ENCODE measurements at places on chromosomes 3 and 15. TPM values are rescaled to one million over a fixed set of nuclear protein-coding genes. Genes with fewer than 3 reads are reported as not detected.

DNA sequence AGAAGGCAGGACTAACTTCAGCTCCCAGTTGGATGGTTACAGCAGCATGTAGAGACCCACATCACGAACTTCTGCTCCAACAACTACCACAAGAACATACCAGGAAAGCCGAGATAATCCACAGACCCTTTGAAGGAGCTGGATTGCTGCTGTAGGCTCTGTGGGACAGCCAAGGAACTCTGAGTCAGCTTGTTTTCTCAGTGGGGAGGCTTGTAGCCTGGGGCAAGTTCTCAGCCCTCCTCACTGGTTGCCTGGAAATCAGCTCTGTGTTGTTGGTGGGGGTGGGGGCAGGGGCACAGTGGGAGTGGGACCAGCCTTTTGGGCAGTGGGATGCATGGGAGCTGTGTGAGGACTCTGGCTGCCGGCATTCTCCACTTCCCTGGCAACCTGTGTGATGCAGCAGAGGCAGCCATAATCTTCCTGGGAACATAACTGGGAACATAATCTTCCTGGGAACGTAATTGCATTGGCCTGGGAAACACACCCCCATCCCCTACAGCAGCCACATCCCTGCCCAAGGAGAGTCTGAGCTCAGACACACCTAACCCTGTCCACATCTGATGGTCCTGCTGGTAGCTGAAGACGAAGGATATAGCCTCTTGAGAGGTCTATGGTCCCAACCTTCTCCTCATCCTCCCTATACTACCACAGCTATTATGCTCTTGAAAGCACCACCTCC lies 153.1 kb downstream of the PEAK1 start:
- no peaks in the 10 kb centered on the region for H3K36me3 ChIP-seq
- H3K27ac ChIP-seq, result no peak overlapping the region
- H3K4me3 ChIP-seq, result no peak overlapping the region
- no peaks in the 10 kb centered on the region for H3K4me1 ChIP-seq
- H3K27me3 ChIP-seq, result no peaks in the 10 kb centered on the region
- DNase-seq, result no peak

- DNase-seq, result no peak
- no peaks in the 10 kb centered on the region for H3K4me1 ChIP-seq
- no peak overlapping the region for H3K27ac ChIP-seq
- no peaks in the 10 kb centered on the region for H3K36me3 ChIP-seq
- no peaks in the 10 kb centered on the region for H3K27me3 ChIP-seq
- no peak overlapping the region for H3K4me3 ChIP-seq
Observed at GRCh38 chr3:108407886-108408285, 102.5 kb downstream of the MYH15 start.

DNA sequence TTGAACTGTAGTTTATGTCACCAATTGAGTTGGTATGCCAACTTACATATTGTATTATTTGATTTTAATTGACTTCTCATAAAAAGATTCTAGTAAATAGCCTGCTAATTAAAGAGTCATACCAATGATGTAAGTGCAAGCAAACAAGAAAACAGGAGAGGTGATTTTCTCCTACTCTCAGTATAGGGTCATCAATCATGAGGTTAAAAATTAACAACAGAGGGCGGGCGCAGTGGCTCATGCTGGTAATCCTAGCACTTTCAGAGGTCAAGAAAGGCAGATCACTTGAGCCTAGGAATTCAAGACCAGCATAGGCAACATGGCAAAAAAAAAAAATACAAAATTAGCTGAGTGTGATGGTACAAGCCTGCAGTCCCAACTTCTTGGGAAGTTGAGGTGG lies 108.7 kb downstream of the MYO9A start:
- H3K36me3 ChIP-seq, result peaks cover 16% of the 10 kb centered on the region
- H3K4me3 ChIP-seq, result no peak overlapping the region
- no peaks in the 10 kb centered on the region for H3K27me3 ChIP-seq
- H3K27ac ChIP-seq, result peak overlapping the region; percentile 39
- DNase-seq, result peak; percentile 64

DNA sequence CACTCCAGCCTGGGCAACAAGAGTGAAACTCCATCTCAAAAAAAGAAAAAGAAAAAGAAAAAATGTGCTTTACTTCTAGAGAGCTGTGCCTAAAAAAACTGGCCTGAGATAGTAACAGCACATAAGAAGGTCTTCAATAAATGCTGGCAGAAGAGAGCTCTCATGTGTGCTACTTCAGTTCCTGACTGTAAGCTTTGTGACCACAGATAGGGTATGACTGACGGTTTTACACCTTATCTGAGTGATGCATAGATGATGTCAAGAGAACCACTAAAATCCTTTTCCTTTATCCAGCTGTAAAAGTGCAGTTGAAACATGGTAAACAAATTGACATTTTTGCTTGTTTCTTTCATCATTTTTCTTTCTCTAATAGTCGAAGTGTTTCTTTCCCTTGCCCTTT lies 127.9 kb downstream of the C3orf70 start:
- H3K27me3 ChIP-seq, result no peaks in the 10 kb centered on the region
- H3K27ac ChIP-seq, result no peak overlapping the region

The GHSR gene
- polyA plus RNA-seq, result not detected

The STRIT1 gene
- 1.8 TPM for polyA plus RNA-seq

The DAZL gene
- not detected for polyA plus RNA-seq

DNA sequence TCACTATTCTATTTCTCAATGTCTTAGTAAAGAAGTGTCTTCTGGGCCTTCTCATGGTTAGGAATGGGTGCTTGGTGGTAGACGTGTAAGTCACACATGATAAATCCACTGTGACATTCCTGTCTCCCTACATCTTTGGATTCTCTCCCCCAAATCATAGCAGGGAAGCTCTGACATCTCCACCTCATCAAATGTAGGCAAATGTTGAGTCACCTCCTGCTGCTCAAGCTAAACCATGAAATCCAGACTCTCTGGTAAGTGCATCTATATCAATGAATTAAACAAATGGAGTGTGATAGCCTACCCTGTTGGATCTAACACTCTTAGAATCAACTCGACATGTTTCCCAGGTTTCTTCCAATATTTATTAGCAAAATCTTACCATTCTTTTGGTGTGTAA lies 42.8 kb upstream of the RPL35A start:
- no peak overlapping the region for H3K4me3 ChIP-seq
- no peak overlapping the region for H3K27ac ChIP-seq
- DNase-seq, result no peak
- H3K36me3 ChIP-seq, result no peaks in the 10 kb centered on the region
- no peaks in the 10 kb centered on the region for H3K4me1 ChIP-seq
- no peaks in the 10 kb centered on the region for H3K27me3 ChIP-seq

The CCR4 gene
- polyA plus RNA-seq, result not detected

DNA sequence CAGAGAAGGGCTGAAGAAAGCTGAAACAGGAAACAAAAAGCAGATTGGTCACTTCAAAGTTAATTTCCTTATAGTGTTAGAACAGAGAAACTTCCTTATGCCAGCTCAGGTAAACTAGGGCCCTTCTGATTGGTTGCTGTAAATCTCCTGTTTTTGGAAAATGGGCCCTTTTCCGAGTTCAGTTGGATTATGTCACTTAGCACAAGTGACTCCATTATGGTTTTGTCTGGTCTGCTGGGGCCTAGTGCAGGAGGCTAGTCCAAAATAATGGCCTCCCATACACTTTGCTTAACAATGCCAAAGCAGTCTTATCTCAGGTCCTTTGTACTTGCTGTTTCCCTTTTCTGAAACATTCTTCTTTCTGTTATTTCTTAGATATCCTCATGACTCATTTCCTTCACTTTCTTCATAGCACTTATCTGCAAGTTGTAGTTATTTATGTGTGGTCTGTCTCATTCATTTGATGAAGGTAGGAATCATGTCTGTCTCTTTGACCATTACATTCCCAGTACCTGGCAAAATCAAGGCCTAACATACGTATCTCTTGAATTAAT lies 7.7 kb upstream of the DCP1A start:
- no peak overlapping the region for H3K27ac ChIP-seq
- DNase-seq, result no peak
- H3K4me1 ChIP-seq, result no peaks in the 10 kb centered on the region
- H3K4me3 ChIP-seq, result no peak overlapping the region
- H3K36me3 ChIP-seq, result no peaks in the 10 kb centered on the region
- H3K27me3 ChIP-seq, result no peaks in the 10 kb centered on the region

- H3K4me1 ChIP-seq, result no peaks in the 10 kb centered on the region
- DNase-seq, result no peak
- no peaks in the 10 kb centered on the region for H3K36me3 ChIP-seq
- no peaks in the 10 kb centered on the region for H3K27me3 ChIP-seq
Observed at GRCh38 chr3:115187149-115187757, 40.2 kb upstream of the ZBTB20 start.

The ECE2 gene
- not detected for polyA plus RNA-seq

DNA sequence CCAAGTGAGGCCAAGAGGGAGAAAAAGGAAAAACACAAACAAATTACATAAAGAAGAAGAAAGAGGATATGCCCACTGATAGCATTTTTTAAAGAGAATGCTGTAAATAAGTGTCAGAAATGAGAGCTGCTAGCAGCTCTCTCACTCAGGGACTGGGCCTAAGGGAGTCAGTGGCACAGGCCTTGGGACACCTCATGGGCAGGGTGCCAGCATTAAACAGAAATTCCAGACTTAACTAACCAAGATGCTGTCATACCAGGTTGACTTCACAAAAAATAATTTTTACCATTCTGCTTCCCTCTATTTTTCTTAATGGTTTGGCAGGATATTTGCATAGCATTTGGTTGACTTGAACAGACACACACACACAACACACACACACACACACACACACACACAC lies 92.3 kb upstream of the ADAMTSL3 start:
- no peak overlapping the region for H3K27ac ChIP-seq
- DNase-seq, result no peak
- no peaks in the 10 kb centered on the region for H3K4me1 ChIP-seq
- no peak overlapping the region for H3K4me3 ChIP-seq
- H3K27me3 ChIP-seq, result no peaks in the 10 kb centered on the region

The FRMD4B gene
- polyA plus RNA-seq, result 11.8 TPM

- DNase-seq, result no peak
- H3K27me3 ChIP-seq, result no peaks in the 10 kb centered on the region
- H3K36me3 ChIP-seq, result no peaks in the 10 kb centered on the region
- no peak overlapping the region for H3K4me3 ChIP-seq
Observed at GRCh38 chr15:42143356-42143755, 13.1 kb downstream of the PLA2G4F start.

The ATP13A3 gene
- polyA plus RNA-seq, result 15.3 TPM

DNA sequence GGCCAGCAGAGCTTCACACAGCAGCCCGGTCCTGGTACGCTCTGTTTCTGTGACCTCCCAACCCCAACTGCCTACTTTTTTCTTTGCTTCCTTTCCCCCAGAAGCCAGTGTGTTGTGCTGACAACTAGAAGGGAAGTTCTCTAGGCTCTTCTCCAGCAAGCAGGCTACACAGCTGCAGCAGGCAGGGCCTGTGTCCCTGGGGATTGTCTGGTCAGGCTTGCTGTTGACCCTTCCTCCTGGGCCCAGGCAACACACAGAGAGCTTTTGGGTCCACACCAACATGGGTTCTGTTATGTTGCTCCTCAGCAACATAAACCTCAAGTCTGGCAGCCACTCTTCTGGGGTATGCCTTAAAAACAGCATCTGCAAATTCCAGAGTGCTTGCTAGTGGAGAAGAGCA lies 36.2 kb upstream of the TSPAN3 start:
- H3K27ac ChIP-seq, result no peak overlapping the region
- no peak overlapping the region for H3K4me3 ChIP-seq
- DNase-seq, result peak; percentile 57
- peaks cover 3% of the 10 kb centered on the region for H3K36me3 ChIP-seq
- peaks cover 10% of the 10 kb centered on the region for H3K4me1 ChIP-seq

The GPR62 gene
- polyA plus RNA-seq, result 0.41 TPM

DNA sequence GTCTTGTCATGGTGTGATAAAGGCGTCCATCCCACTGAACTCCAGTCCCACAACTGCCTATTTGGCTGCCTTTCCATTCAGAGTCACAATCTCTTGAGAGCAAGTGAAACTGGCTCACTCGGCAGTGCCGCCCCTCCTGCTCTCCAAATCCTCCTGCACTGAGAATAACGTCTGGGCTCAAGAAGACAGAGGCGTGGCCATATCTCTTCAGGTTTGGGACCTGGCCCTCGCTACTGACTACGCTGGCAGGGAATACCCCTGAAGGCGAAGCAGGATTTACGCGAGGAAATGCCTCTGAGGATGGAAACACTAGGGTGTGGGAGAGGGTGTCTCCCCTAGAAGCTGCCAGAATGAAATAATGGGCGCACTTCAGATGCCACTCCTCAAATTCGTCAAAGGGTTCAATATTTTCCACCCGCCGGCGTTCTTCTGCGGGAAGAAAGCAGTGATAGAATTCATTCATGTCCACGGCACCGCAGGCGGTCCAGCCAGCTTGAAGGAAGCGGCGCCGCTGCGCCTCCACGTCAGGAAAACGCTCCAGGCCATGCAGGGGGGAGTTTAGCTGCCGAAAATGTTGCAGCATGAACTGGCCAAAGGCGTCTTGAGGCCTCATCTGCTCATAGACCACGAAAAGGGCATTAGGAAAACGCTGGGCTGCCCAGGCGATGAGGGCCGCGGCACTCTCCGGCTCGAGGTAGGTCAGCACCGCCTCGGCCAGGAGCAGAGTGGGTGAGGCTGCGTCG lies 985 bp downstream of the LCMT2 start:
- peak overlapping the region; percentile 99 for H3K4me3 ChIP-seq
- no peaks in the 10 kb centered on the region for H3K27me3 ChIP-seq
- no peaks in the 10 kb centered on the region for H3K36me3 ChIP-seq
- DNase-seq, result no peak
- H3K4me1 ChIP-seq, result peaks cover 11% of the 10 kb centered on the region

DNA sequence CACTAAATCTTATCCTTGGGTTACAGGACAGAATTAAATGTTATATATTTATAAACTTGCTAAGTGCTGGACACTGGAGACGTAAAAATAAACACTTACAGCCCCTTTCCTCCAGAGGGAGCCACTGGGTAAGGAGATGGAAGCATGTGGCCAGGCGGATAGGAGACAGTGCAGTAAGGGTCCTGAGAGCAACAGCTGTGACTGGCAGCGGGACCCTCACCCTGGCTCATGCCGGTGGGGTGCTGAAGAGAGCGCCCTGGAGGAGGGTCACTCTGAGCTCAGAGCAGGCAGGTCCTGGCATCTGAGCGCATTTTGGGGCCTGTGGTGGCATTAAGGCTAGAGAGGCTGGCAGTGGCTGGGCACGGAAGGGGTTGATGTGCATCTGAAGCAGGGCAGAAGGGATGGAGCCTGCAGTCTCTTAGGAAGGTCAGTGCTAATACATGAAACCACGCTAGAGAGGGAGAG lies 16.0 kb downstream of the SEC61A1 start:
- H3K36me3 ChIP-seq, result peaks cover 75% of the 10 kb centered on the region
- H3K4me1 ChIP-seq, result peaks cover 5% of the 10 kb centered on the region
- no peak overlapping the region for H3K27ac ChIP-seq
- H3K27me3 ChIP-seq, result no peaks in the 10 kb centered on the region

Data from kidney (tissue), 22 donors.